ENCODE measurements at places on chromosomes 11 and 22.
A peak's percentile ranks its signal among the peaks of the same experiment; 100 is the strongest.

- no peak for DNase-seq
These were observed 53.6 kb downstream of the BCR start for GRCh38 chr22:23233752-23234408.

DNA sequence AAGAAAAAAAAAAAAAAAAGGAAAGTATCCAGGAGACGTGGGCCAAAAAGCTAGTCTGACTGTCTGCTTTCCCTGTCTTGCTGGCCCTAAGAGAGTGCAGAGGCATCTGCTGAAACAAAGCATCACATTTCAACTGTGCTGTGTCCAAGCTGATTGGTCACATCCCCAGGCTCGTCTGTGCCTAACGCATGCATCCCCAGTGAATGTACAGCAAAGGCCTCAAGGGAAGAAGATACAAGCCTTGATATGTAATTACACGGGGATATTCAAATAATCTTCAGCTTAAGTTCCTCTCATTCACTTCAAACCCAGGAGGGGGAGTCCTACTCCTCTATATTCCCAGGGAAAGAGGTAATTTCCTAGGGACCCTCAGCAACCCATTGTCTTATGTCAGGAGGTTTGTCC, 5.4 kb upstream of the SORL1 start:
- DNase-seq, result no peak

GRCh38 chr22:19357270-19358105, 66.0 kb upstream of the CLTCL1 start:
- no peak for DNase-seq

GRCh38 chr22:28907311-28908008, 24.1 kb downstream of the ZNRF3 start:
- DNase-seq, result no peak

DNA sequence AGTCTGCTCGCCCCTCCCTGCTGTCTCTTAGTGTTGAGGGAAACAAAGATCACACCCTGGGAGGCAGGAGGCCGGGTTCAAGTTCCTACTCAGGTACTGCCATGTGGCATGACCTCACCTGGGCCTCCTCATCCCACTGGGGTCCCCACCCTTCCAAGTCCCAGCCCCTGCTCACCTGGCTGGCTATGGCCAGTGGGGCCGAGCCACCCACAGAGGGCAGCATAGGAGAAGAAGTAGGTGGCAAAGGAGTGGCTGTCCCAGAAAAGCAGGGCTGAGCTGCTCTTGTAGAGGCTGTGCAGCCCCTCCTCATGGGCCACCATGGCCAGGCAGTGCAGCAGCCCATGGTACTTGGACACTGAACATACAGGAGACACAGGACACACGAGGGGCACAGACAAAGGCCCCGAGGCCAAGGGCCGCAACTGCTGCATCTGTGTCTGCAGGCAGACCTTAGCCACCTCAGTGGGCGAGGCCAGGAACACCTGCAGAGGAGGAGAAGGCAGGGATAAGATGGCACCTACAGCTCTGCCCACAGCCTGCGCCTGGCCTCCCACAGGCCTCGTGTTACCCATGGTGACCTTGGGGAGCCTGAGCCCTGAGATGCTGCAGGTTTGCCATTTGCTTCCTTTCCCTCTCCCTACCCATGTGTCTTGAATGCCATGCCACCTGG, 50.6 kb upstream of the MPEG1 start:
- DNase-seq, result no peak

DNA sequence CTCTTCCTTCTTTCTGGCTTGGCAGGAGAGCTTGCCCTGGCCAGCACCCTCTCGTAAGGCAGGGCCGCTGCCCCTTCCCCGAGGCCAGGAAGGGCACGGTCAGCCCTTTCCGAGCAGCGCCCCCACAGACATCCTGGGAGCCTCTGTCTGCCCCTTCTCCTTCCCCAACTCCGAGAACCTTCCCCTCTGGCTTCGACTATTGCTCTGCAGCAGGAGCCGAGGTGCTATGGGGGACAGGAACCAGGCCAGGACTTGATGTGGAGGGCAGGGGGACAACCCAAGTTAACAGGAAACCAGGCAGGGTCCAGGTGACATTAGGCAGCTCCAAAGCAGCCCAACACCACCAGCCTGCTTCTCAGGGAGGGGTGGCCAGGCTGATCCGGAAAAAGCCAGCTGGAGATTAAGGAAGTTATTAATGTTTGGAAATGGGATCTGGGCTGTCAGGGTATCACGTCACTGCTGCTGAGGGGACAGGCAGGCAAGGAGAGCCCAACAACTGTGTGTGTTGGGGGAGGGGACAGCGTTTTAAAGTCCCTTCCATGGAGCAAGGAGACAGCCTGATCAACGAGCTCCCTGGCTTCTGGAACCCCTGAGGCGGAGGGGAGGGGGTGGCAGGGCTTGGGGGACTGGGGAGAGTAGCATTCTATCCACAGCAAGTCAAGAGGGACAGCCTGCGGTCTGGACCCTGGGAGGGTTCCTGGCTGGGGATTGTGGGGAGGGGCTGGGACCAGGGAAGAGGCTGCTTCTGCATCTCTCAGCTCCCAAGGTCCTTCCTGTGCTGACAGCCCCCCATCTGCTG, 27.3 kb downstream of the SYT7 start:
- no peak for DNase-seq

DNA sequence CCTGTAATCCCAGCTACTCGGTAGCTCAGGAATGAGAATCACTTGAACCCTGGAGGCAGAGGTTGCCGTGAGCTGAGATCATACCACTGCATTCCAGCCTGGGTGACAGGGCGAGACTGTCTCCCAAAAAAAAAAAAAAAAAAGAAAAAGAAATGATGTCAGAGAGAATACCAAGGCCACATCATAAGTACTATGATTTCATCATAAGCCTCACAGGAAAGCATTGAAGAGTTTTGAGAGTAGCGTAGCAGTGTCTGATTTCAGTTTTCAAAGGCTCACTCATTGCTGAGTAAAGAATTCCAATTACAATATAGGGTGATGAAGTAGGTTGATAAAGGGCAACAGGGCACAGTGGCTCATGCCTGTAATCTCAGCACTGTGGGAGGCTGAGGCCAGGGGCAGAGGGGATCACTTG, 88.8 kb downstream of the MRTFA start:
- DNase-seq, result no peak

DNA sequence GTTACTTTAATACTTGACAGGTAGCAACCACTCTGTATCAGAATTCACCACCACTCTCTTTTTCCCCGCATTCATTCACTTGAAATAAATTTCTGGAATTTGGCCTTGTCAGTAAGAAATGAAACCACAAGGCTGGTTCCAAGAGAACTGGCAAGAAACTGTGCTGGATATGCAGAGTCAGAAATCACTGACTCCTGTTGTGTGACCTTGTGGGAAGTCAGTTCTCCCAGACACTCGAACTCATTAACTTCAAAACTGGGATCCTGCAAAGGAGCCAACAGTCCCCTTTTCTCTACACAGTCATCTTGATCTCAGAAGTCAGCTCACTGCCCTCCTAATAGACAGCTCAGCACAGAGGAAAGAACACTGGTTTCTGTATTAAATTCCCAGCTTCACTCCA, 142.7 kb downstream of the LRRC4C start:
- peak; percentile 87 for DNase-seq

DNA sequence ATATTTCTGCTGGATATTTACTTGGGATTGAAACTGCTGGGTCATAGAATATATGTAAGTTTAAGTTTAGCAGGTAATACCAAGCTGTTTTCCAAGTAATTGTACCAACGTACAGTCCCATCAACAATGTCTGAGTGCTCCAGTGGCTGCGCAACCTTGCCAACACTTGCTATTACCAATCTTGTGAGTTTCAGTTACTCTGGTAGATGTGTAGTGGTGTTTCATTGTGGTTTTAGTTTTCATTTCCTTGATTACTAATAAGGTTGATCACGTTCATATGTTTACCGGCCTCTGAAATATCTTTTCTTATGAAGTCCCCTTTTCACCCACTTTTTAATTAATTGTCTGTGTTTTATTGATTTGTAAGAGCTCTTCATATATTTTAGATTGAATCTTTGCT, 370.6 kb upstream of the CADM1 start:
- no peak for DNase-seq

DNA sequence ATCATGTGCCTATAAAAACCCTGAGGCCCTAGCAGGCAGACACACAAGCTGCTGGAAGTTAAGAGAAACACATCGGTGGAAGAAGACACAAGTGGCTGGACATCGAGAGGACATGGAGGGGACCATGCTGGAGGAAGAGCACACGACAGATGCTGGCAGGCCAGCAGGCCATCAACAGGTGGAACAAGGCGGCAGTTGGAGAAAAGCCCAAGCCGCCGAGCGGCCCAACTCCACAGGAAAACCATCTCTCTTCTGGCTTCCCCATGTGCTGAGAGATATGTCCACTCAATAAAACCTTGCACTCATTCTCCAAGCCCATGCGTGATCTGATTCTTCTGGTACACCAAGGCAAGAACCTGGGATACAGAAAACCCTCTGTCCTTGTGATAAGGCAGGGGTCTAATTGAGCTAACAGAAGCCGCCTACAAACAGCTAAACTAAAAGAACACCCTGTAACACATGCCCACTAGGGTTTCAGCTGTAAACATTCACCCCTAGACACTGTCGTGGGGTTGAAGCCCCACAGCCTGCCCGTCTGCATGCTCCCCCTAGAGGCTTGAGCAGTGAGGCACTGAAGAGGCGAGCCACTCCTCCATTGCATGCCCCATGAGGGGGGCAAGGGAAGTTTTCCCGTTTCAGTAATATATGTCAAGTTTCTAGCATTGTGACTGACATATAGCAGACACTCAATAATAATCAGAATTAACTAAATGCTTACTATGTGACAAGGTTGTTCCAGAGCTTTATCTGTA, 39.0 kb upstream of the MMP20 start:
- no peak for DNase-seq

GRCh38 chr11:64862987-64863390, 15.4 kb downstream of the EHD1 start:
- DNase-seq, result no peak

- no peak for DNase-seq
These were observed 2.0 kb downstream of the FAM83F start for GRCh38 chr22:39996732-39997131.

DNA sequence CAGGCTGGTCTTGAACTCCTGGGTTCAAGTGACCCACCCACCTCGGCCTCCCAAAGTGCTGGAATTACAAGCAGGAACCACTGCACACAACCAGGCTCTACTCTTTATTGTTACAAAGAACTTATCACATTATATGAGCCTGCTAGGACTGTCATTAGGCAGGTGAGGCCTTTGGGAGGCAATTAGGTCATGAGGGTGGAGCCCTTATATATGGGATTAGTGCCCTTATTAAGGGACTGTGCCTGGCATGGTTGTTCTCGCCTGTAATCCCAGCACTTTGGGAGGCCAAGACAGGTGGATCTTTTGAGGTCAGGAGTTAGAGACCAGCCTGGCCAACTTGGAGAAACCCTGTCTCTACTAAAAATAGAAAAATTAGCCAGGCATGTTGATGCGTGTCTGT, 10.5 kb upstream of the PSMC3 start:
- no peak for DNase-seq

DNA sequence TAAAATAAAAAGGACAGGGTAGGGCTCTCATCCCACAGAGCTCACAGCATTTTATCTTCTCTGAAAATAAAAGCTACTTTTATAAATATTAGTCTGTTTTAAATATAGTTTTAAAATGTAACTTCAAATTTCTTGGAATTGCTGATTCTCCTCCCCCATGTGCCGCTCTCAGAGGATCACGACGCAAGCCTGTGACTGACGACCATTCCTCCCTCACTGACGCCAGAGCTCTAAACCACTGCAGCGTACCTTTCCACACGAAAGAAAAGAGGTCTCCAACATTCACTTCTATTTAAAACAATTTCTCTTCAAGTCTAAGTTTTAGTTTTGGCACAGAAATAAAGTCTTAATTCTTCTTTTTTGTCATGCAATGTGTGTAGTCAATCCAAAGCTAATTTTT, 9.3 kb downstream of the TOLLIP start:
- no peak for DNase-seq

DNA sequence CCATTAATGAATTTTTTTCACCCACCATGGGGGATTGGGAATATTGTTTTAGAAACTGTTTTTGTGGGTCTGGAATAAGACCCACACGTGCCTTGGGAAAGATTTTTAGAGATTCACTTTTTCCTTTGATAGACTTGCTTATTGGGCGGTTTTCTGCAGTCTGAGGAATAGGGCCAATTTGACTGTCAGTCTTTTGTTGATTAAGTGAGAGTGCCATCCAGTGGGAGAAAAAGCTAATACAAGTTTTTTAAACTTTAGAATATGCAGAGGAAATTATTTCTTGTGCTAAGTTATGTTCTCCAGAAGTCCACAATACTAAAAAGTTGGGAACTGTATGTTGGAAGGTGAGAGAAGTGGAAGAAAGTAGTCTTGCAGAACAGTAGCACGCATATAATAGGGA, 56.1 kb downstream of the PRMT3 start:
- no peak for DNase-seq

GRCh38 chr22:37669586-37669985, 5.8 kb upstream of the LGALS1 start:
- DNase-seq, result no peak

- DNase-seq, result no peak
These were observed 28.7 kb downstream of the SNU13 start for GRCh38 chr22:41659941-41660340.

Measured in astrocyte of the cerebellum (primary cell).